ENCODE measurements at places on chromosomes 3 and 15.

GRCh38 chr15:28725556-28725955 lies 13.3 kb upstream of the GOLGA8M start:
- DNase-seq: no peak

- DNase-seq: no peak
Measured at GRCh38 chr15:25468611-25469010, 29.8 kb upstream of the UBE3A start.

- DNase-seq: no peak
Measured at GRCh38 chr3:133994166-133994890, 35.4 kb downstream of the SLCO2A1 start.

DNA sequence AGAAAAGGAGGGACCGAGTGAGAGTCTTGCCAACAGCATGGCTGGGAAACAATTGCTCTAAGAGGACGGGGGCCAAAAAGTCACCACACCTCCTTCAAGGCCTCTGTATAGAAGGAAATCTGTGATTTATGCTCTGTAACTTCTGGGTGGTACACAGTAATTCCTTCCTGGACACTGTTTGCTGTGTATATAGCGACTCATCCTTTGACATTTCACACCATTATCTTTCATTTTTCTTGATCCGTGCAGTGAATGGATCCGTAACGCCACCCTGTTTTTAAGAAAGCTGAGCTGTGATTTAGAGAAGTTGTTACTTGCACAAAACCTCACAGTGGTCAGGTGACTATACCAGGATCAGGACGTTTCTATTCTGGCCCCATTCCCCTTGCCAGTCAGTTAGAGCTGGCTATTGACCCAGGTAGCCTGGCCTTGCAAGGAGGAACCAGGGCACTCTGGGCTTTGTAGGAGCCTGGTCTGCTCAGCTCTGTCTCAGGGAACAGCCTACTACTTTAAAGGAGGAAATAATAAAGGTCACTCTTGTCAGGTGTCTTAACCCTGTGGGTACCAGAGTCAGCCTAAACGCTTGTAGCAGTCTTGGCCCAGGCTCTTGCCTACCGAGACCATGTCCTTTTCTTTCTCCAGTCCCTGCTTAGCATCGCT lies 86.5 kb upstream of the MYZAP start:
- DNase-seq: peak; percentile 36
